CD8-positive, alpha-beta memory T cell (primary cell): ENCODE measurements at places on chromosomes 2 and 18. TPM values are rescaled to one million over a fixed set of nuclear protein-coding genes. Genes with fewer than 3 reads are reported as not detected.

GRCh38 chr2:40318921-40319320, 133.0 kb downstream of the SLC8A1 start:
- no peak for DNase-seq

CHN1 gene
- 18.4 TPM for total RNA-seq

SCG2 gene
- total RNA-seq = not detected

DNA sequence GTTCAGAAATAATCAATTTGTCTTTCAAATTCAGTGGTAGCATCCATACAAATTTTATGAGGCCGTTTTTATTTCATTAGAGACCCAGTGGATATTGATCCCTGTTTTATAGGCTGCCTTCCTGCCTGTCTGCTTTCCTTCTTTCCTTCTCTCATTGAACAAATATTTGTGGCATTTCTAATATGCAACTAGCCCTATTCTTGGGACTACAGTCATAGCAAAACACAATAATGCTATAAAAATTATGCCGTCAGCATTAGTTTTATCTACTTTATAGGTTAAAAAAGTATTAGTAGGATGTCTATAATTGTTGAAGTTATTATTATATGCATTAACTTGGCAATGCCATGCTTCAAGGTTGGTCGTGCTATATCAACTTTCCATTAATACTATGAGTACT, 2037.8 kb upstream of the LRRTM1 start:
- no peak for DNase-seq

DNA sequence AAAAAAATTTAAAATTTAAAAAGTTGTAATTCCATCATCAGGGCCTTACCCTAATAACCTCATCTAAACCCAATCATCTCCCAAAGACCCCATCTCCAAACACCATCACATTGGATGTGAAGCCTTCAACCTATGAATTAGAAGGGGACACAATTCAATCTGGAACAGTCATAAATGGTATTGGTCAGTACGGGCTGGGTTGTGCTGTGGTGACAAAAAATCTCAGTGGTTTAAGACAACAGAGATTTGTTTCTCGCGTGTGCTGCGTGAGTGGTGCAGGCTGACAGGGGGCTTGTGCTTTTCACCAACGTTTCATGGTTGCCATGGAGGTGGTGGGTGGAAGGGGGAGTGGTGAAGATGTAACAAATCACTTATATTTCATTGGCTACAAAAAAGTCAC, 174.5 kb downstream of the INHBB start:
- DNase-seq = no peak

DNA sequence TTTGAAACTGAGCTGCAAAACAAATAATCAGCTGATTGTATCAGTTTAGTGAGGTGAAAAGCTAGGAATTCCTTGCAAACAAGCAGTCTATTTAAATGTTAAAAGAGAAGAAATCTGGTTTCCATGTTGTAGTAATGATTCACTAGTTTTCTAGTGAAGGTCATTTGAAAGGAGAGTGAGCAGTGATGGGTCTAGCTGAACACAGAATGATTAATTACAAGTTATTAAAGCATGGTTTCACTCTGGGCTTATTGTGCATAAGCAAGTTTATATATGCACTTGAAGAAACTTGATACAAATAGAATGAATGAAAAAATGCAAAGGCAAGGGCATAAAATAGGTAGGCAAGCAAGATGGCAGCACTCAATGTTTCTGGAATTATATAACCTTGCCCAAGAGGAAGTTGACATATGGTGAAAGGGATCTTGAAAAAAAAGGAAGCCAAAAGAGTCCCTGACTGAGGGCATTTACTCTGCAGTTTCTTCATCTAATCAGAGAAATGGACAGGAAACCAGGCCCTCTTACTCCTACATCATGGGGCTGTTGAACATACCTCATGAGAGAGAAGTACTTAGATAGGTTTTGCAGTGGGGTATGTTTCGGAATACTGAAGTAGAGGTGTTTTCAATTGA, 53.2 kb downstream of the PLCL1 start:
- DNase-seq = no peak

GRCh38 chr2:203894262-203894661, 26.7 kb downstream of the CTLA4 start:
- DNase-seq = no peak

- DNase-seq = no peak
These were observed 516.5 kb upstream of the NETO1 start for GRCh38 chr18:73384246-73384645.

DNA sequence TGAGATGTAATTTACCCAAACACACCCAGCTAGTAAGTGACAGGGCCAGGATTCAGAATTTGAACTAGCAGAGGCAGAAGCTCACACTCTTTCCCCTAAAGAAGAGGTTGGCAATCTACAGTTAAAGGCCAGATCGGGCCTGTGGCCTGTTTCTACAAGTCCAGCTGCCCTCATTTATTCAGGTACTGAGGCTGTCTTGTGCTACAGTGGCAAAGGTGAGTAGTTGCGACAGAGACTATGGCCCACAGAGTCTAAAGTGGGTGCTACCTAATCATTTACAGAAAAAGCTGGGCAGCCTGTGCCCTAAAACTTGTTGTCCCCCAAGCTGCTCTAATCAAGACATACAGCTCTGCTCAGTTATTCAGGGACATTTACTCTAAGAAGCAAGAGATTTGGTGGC, 86.8 kb downstream of the RTN4 start:
- no peak for DNase-seq

GRCh38 chr18:48735080-48735676, 196.3 kb downstream of the CTIF start:
- DNase-seq = no peak
